ENCODE measurements at places on chromosomes 5 and 9.

GRCh38 chr5:120472911-120473310 lies 8.8 kb downstream of the PRR16 start:
- no peak for DNase-seq

GRCh38 chr5:142551338-142552067 lies 134.4 kb downstream of the FGF1 start:
- no peak for DNase-seq

DNA sequence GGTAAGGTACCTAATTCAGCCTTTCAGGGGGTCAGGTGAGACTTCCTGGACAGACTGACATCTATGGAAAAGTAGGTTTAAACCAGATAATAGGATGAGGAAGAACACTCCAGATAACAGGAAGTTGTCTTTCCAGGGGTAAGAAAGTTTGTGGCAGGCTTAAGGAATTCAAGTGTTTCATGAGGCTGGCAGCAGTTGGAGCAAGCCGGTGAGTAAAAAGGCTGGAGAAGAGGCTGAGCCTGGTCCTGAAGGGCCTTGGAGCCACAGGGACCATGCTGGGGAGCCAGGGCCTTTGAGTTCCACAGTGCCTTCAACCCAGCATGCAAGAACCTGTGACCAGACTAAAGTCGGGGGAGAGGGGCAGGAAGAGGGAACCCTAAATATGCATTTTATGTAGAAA lies 353.4 kb downstream of the SPOCK1 start:
- DNase-seq: no peak

- peak; percentile 67 for DNase-seq
These were observed 123.7 kb upstream of the CPEB4 start for GRCh38 chr5:173764332-173765028.

DNA sequence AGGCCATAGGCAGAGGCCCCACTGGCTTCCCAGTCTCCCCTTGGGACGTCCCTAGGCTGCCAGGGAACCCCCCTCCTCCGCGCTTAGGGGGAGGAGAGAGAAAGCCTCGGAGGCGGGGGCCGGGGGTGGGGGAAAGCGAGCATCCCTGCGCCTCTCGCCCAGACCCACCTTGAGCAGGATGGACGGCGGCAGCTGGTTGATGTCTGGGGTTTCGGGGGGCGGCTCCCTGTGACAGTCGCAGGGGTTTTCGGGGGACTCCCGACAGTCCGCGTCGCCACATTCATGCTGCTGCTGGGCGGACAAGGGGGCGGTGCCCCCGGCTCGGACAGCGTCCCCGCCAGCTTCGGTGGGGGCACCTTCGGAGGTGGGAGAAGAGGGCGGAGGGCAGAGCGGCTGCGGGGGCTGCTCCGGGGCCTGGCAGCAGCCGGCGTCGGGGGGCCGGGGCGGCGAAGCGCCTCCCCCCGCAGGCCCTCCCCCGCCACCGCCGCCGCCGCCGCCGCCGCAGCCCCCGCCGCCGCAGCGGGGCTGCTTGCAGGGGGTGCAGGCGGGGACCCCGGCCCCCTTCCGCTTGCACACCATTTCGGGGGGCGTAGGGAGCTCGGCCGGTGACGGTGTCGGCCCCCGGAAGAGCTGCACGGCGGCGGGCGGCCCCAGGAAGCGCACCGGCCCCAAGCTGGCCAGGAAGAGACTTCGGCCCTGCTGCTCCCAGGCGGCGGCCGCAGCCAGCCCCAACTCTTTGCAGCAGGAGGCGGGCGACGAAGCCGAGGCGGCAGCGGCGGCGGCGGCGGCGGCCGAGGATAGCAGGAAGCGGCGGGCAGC lies 1.2 kb downstream of the FBXL17 start:
- peak; percentile 60 for DNase-seq

DNA sequence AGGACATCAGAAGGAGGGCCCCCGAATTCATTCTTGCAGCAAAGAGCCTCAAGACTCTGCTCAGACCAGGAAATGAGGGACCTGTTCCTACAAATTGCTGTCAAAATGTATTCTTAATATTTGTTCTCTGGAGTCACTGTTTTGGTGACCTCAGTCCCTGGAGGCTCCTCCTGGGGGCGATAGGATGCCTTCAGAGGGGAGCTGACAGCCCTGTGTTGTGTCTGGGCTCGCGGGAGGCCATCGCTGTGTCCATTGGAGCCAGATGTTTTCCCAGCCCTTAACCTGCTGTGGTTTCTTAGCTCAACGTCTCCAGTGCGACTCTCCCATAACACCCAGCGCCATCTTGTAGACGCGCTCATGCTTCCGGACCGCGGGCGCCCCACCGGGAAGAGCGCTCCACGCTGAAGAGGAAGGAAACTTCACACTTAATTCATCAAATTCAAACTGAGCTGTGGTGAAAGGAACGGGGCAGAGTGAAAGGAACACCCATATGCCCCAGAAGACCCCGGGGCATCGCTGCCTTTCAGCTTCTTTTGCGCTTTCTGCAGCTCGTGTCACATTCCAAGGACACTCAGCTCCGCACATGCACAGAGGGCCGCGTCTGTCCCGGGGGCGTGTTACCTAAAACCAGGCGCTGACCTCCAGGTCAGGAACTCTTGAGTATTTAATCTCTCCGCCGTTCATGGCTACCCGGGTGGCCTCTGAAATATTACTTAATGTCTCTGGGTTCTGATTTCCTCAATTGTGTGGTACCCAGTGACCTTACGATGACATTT lies 112.3 kb upstream of the GDNF start:
- DNase-seq: no peak

GRCh38 chr5:9781890-9782289 lies 151.7 kb upstream of the TAS2R1 start:
- no peak for DNase-seq

- peak; percentile 40 for DNase-seq
These were observed 122.2 kb downstream of the LHX2 start for GRCh38 chr9:124133727-124134126.

GRCh38 chr9:20630241-20630943 lies 8.1 kb upstream of the MLLT3 start:
- no peak for DNase-seq

GRCh38 chr5:56206126-56206910 lies 26.8 kb downstream of the ANKRD55 start:
- no peak for DNase-seq

DNA sequence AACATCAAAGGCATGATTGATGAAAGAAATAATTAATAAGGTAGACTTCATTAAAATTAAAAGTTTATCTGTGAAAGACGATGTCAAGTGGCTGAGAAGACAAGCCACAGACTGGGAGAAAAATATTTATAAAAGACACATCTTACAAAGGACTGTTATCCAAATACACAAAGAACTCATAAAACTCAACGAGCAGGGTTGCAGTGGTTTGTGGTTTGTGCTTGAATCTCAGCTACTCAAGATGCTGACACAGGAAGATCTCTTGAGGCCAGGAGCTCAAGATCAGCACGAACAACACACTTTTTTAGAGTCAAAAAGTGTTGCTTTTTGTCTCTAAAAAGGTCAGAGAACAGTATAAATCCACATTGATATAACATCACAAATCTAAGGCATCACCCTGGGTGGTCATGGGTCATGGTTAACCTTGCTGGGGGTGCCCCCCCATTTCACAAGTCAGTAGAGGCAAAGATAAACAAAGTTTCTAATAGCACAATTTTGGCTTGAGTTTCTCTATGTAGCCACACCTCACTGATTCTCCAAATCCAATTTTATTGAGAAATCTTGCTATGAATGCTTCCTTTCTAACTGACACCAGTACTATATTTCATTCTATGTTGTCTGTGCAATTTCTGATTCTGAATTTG lies 342.9 kb upstream of the RPS23 start:
- no peak for DNase-seq

- no peak for DNase-seq
These were observed 81.5 kb downstream of the PRKACG start for GRCh38 chr9:68932458-68932857.

- no peak for DNase-seq
These were observed 12.0 kb upstream of the RNF130 start for GRCh38 chr5:180083529-180084060.

DNA sequence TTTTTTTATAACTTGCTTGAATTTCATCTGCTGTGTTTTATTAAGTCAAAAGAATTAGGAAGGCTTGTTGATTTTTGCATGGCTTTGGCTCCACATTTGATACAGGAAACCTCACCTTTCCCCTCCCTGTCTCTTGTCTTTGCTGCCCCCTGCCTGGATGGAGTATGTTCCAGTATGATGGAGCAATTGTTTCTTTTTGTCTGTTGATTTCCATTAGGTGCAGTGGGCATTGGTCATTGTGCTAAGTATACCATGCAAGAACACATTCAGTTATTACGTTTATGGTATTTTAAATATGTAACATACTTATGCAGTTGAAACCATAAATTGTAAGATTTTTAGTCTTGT lies 19.6 kb downstream of the TJP2 start:
- DNase-seq: no peak

DNA sequence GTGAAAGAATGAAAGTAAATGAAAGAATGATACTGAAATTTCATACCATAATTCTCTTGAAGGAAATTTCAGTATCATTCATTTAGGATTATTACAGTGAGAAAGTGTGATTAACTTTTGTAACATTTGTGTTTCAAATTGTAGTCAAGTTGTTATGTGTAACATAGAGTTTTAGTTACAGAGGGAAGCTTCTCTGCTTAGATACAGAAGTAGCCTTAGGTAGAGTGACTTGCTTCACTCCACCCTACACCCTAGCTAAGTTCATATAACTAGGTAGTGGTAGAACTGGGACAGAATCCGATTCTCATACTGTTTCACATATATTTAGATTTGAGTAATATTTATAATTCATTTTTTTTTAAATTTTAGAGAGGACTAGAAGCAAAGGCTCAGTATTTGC lies 9.0 kb downstream of the RASA1 start:
- DNase-seq: no peak

GRCh38 chr9:137112564-137113384 lies 1.8 kb downstream of the DPP7 start:
- DNase-seq: no peak

- no peak for DNase-seq
These were observed 18.2 kb upstream of the MGAT1 start for GRCh38 chr5:180820788-180821321.

GRCh38 chr9:19252174-19252884 lies 21.8 kb downstream of the DENND4C start:
- DNase-seq: no peak

DNA sequence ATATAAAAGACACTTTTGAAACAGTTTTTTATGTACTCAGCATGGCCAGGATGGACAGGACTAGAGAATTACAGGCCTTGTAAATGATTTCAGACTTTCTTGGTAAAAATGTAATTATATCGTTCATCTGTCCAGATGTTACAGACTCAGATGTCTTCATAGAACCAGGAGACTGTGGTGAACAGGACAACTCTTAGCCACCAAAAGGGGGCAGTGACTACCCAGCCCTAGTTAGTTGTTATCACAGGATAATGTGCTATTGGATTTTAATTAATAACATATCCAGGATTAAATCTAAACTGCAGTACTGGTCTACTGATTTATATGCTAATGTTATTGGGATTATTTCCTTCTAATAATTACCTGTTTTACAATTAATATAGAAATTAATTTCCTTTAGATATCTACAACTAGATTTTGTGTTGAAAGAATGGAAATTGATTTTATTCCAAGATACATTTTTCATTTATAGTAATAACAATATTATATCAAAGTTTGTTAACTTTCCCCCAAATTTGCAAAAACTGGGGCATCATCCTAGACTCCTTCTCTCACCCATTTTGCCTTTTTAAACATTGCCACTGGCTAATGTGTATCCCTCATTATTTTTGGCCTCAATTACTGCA lies 99.4 kb downstream of the MTREX start:
- DNase-seq: no peak

- DNase-seq: peak; percentile 5
These were observed 1040.3 kb downstream of the TLE1 start for GRCh38 chr9:80649001-80649420.

DNA sequence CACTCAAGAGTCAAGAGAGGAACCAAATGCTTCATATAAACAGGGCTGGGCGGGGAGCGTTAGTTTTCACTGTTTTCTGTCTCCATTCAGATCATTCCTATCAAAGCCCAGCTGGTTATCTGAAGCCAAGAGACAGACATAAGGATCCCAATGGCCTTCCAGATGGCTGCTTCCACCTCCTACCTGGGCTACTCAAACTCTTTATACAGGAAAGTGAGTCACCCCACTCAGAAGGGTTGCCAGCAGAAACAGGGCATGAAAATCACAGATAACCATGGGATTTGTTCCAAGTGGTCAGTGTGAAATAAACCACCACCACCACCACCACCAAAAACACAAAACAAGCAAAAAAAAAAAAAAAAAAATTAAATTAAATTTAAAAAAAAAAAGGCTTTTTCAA lies 5.5 kb downstream of the PRSS3 start:
- DNase-seq: no peak

DNA sequence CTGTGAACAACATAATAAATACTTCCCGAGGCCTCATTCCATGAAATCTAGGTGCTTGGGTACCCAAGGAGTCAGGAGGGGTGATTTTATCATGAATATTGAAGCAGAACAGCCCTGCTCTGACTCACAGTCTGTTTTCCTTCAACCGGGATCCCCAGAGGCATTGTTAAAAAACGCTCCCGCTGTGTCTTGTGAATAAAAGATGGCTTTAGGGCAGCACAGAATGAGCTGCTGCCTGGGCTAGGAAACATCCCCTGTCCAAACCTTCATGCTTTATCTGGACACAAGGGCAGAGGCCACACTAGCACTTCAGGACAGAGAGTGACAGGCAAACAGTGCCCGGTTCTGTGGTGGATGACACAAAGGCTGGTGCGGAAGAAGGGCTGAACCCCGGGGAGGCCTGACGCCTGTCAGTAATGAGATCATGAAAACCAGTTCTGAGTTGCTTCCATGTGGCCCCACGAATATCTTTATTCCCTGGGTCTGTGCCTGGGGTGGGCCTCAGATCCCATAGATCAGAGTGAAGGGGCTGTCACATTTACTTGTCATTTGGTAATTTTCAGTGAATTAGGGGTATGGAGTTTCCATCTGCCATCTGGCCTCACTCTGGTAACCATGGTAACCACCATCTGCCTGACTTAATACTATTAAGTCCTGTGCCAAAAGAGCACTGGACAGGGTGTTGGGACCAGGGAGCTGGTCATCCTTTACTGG lies 2.6 kb downstream of the IGFBPL1 start:
- DNase-seq: no peak

- DNase-seq: no peak
These were observed 17.2 kb downstream of the WDR70 start for GRCh38 chr5:37396352-37396751.

GRCh38 chr5:176817369-176817840 lies 7.0 kb downstream of the UNC5A start:
- DNase-seq: no peak

- DNase-seq: no peak
These were observed 143.0 kb upstream of the RPS23 start for GRCh38 chr5:82421119-82421518.

Measured in left colon (tissue), 2 donors.